ENCODE measurements at places on chromosomes 4 and X. TPM values are rescaled to one million over a fixed set of nuclear protein-coding genes. Genes with fewer than 3 reads are reported as not detected.

DNA sequence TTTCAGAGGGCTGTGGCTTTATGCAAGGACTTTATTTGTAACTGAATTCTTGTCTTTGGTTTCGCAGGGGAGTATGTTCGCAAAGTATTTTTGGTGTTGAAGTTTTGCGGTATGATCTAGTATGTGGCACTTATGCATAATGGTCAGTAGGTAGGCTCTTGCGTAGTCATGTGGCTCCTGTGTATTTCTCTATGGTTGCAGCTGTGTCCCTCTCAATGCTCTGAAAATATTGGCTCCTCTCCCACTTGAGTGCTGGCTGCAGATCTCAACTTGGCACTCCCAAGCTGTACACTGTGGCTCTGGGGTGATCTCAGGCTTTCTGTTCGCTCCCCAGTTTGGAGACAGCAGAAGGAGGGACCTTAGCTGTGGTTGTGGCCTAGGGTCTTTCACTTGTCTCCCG is 24.8 kb downstream of the ARMCX5 start:
- no peaks in the 10 kb centered on the region for H3K27me3 ChIP-seq
- no peak overlapping the region for H3K4me3 ChIP-seq
- no peak for DNase-seq
- no peak overlapping the region for H3K27ac ChIP-seq

- peak within 1 kb of the TSS; percentile 97 for H3K27ac ChIP-seq
- H3K4me3 ChIP-seq: peak within 1 kb of the TSS; percentile 69
- H3K27me3 ChIP-seq: no peaks in the 10 kb centered on the region
These were observed at the start of gene RBM47 for GRCh38 chr4:40629401-40630334. Gene RBM47, minus strand, starts transcription at chr4:40629864. Its CDS starts 190,971 bp downstream, at chr4:40438893.

DNA sequence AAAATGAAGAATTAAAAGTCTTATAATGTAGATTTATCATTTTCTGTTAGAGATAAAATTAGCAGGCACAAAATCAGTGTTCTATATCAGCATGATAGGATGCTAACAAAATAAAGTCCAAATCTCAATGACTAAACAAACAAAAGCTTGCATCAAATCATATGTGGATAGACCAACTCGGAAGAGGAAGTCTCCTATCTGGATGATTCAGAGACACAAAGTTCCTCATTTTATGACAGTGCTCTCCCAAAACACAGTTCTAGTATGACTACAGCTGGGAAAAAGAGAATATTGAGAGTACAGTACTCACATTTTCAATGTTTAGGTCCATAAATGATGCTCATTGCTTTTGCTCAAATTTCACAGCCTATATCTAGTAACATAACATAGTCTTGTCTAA is 376.1 kb upstream of the CTSO start:
- H3K27ac ChIP-seq: no peak overlapping the region
- no peaks in the 10 kb centered on the region for H3K27me3 ChIP-seq
- H3K4me1 ChIP-seq: no peaks in the 10 kb centered on the region
- no peak overlapping the region for H3K4me3 ChIP-seq
- H3K36me3 ChIP-seq: no peaks in the 10 kb centered on the region

ENAM gene
- total RNA-seq: 0.12 TPM

SMIM31 gene
- 0.83 TPM for total RNA-seq
